ENCODE measurements at places on chromosomes 11 and 22. TPM values are rescaled to one million over a fixed set of nuclear protein-coding genes. Genes with fewer than 3 reads are reported as not detected.
A peak's percentile ranks its signal among the peaks of the same experiment; 100 is the strongest.

Gene RNF169
- polyA plus RNA-seq = 11.5 TPM

Gene CHKA
- 129 TPM for polyA plus RNA-seq

Gene LARGE2
- polyA plus RNA-seq = 3.6 TPM

Gene INPP5J
- 15.1 TPM for polyA plus RNA-seq

DNA sequence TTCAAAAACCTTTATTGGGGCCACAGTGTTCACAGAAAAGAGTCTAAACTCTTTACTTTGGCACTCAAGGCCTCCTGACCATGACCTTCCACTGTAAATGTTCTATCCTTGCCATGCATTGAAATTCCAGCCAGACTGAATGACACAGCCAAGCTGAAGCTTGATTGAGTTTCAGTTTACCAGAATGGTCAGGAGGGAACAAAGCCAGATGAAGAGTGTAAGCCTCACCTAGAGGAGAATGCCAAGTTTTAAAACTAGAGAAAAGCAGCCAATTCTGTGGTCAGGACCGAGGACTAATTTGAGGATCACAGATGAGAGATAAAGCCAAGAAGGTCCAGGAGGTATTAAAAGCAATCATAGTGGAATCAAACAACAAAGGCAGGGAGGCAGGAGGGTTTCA, 215.3 kb downstream of the KCNA4 start:
- DNase-seq = no peak

DNA sequence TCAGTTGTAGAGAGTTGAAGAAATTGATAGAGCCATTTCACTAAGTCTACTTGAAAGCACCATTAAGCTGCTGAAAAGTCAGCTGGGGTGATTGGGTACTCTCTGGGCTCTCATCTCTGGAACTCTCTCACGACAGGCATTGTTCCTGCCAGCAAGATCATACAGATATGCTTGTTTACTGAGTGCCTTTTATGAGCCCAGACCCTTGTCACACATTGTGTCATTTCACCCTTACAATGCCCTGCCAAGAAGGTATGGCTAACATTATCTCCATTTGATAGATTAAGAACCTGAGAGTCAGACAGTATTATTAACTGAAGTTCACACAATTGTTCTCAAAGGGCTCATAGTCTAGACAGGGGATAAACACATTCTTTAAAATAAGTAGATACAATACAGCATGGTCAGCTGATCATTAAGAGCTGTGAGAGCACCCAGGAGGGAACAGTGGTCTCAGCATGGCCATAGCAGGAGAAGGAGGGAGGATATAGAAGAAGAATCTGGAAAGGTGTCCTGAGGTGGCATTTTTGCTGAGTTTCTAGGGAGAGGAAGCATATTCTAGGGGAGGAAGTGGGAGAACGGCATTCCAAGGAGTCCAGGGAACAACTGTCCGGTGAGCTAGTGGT, 580.5 kb downstream of the INSC start:
- DNase-seq = peak; percentile 59

- DNase-seq = no peak
Measured at GRCh38 chr22:20578192-20578591, 70.8 kb downstream of the MED15 start.

GRCh38 chr11:7965386-7965785, at the start of gene NLRP10:
Gene NLRP10, minus strand, starts transcription at chr11:7965447. Its CDS starts 1,952 bp downstream, at chr11:7963495.
- no peak for DNase-seq

DNA sequence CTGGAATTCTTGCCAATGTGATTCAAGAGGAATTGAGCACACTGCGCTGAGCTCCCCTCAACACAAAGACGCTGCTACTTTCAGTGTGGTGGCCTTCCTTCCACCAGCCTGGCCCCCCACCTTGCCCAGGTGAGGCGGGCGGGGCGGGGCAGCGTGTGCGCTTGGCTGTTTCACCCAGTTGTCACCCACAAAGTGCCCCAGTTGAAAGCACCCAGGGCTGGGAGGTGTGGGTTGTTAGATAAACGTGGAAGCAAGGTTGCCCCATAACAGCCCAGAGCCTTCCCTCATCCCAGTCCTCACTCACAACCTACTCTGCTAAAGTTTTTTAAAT, 43.1 kb downstream of the CACNG2 start:
- no peak for DNase-seq

DNA sequence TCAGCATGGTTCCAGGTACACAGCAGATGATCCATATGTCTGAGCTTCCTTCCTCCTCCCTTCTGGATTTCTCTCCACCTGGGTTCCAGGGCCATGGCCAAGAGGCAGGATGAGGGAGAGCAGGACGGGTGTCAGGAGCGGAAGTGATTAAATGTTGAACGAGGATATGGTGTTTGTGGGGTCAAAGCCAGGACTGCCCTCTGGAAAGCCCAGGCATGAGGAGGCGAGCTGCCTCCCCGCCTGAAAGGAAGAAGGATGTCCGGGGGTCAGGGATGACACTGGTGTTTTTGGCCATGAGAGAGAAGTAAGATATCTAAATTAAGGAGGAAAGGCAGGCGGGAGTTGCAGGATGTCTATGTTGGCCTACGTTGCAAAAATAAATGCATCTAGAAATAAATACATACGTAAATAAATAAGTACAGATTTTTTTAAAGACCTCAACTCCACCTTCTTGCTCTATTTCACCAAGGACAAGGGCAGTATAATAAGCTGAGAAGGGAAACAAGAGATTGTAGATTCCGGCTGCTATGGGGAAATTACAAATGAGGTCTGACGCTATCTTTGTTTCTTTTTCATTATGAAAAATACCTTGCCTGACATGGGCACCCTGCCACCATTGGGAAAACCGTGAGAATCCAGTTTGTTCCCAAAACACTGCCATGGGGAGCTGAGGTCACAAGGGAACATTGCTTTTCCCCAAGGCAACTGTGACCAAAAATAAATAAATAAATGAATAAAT, 27.6 kb upstream of the LIPT2 start:
- DNase-seq = no peak

DNA sequence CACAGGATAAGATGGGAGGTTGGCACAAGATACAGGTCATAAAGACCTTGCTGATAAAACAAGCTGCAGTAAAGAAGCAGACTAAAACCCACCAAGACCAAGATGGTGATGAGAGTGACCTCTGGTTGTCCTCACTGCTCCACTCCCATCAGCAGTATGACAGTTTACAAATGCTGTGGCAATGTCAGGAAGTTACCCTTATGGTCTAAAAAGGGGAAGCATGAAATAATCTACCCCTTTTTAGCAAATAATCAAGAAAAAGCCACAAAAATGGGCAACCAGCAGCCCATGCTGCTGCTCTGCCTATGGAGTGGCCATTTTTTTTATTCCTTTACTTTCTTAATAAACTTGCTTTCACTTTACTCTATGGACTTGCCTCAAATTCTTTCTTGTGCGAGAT, 8.7 kb upstream of the PIWIL4 start:
- DNase-seq = no peak

DNA sequence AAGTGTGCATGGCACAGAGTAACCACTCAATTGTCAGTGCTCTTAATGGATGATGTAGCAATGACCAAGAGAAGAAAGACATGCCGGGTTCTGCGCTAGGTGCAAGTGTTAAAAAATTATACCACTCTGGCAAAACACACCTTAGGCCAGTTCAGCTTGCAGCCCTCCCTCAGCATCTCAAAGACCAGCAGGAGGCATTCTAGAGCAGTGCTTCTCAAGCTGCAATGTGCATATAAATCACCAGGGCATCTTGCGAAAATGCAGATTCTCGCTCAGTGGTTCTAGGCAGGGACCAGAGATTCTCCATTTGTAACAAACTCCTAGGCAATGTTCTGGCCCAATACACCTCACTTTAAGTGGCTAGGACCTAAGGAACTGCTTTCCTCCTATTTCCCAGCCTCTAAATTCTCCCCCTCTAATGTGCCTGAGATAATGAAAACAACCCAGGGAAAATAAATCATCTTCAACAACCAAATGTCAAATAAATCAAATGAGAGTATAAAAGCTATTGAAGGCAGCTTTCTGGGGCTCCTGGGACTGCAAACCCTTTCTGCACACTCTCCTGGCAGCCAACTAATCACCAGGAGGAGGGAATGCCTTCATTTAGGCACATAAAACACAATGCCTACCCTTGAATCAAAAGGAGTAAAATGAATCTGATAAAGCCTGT, 337.2 kb upstream of the API5 start:
- no peak for DNase-seq

DNA sequence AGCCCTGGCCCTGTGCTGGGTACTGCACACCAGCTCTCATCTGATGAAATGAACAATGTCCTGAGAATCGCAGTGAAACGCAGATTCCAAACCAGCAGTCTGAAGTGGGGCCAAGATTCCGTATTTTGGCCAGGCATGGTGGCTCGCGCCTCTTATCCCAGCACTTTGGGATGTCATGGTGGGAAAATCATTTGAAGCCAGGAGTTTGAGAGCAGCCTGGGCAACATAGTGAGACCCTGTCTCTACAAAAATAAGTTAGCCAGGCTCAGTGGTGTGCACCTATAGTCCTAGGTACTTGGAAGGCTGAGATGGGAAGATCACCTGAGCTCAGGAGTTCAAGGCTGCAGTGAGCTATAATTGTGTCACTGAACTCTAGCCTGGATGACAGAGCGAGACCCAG, 13.0 kb downstream of the LIF start:
- no peak for DNase-seq

- no peak for DNase-seq
Measured at GRCh38 chr11:130403271-130403804, 25.1 kb downstream of the ADAMTS8 start.

- no peak for DNase-seq
Measured at GRCh38 chr11:64044730-64045393, 9.1 kb downstream of the FLRT1 start.

Data from large intestine (tissue), 12 donors.